Fibroblast of skin of left quadriceps (primary cell): ENCODE measurements at places on chromosomes 12 and 14.
A peak's percentile ranks its signal among the peaks of the same experiment; 100 is the strongest.

- peak; percentile 8 for DNase-seq
These were observed 191.5 kb upstream of the CAND1 start for GRCh38 chr12:67077617-67078016.

DNA sequence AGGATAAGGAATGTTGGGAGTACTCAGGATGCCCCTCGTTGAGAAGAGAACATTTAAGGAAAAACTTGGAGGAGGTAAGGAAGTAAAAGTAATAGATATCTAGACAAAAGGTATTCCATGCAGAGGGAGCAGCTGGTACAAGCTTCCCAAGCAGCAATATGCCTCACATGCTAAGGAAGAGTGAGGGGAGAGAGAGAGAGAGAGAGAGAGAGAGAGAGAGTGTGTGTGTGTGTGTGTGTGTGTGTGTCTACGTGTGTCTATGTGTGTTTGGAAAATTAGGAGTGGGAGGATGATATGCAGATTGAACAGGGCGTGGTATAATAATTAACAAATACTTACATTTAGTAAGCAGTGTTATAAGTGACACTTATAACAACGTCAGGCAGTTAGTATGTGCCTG, 9.2 kb upstream of the PARP11 start:
- DNase-seq = no peak

- no peak for DNase-seq
These were observed 49.4 kb downstream of the DYNC1H1 start for GRCh38 chr14:102013669-102014200.

DNA sequence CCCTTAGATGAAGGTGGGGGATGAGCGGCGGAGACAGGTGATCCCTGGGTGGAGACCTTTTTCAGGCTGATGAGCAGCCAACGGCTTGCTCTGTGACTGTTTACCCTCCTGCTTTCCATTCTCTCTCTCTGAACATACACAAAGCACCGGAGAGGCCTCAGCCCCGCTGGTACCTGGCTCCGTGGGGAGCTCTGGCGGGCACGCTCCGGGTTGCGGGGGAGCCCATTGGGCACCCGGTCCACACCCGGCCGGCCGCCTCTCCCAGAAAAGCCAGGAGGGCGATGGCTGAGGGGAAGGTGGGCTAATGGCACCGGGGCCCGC, 545 bp downstream of the SMARCC2 start:
- DNase-seq = no peak

DNA sequence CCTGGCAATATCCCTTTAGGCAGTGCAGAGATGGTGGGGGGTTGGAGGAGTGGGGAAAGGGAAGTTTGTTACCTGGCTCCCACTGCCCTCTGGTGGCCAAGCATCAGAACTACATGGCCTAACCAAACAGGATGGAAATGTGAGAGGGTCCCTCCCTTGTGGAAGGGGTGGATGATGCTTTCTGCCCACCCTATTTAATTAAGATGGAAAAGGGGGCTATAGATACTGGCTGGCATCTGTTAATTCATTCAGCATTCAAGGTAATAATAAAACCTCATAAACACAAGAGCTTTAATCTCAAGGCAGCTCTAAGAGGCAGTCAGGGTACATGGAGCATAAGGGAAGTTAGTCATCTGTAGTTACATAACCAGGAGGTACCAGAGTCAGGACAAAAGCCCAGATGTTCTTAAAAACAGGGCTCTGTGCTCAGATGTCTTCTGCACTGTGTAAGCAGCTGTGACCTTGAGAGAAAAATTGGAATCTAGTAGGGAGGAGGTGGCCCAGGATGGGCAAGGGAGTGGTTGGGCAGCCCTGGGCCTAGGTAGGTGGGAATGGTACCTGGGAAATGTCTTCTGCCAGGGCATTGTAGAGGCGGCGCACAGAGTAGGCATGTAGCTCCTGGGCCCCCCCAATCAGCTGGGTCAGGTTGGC, 4.6 kb downstream of the AP1G2 start:
- DNase-seq = no peak

- no peak for DNase-seq
These were observed 534.0 kb downstream of the TMEM121 start for GRCh38 chr14:106060276-106060975.

DNA sequence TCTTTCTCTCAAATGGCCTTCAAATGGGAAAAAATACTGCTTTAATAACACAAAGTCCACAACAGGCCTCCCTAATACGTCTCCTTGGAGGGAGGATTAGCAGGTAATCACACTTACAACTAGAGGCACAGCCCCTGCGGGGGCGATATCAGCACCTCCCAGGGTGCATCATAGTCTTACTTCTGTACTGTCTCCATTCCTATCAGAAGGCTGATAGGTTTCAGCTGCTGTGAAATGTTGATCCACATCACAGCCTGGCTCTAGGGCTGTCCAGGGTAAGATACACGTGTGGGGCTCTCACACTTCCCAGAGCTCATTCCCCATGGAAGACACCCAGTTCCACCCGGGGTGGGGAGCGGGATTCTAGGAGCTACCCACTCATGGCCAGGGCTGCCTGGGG, 139.1 kb upstream of the SFSWAP start:
- DNase-seq = no peak

DNA sequence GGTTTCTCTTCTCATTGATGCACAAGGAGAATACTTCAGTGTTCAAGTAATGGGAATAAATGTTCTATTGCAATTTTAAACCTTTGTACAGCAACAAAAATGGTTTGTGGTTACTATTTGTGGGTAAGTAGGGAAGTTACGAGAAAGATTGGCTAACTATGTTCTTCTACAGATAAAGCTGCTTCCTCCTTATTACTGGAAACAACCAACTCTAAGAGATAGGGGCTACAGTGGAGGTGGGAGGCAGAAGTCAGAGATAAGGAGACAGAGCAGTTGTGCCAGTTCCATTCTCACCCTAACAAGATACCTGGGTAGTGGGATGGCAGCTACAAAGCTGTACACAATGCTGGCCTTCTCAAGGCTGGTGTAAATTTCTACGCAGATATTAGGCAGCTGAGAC, 16.2 kb downstream of the NOXRED1 start:
- no peak for DNase-seq

- DNase-seq = no peak
These were observed 229.1 kb upstream of the RTL1 start for GRCh38 chr14:101132588-101132987.
